Breast epithelium (tissue), 4 donors: ENCODE measurements at places on chromosomes 6 and 20. TPM values are rescaled to one million over a fixed set of nuclear protein-coding genes. Genes with fewer than 3 reads are reported as not detected.

- H3K4me1 ChIP-seq, result no peaks in the 10 kb centered on the region
- H3K4me3 ChIP-seq, result no peak overlapping the region
- DNase-seq, result no peak
- no peaks in the 10 kb centered on the region for H3K36me3 ChIP-seq
- H3K27ac ChIP-seq, result no peak overlapping the region
Observed at GRCh38 chr20:9403448-9403847, 110.9 kb upstream of the LAMP5 start.

Gene EPHA7
- 0.66 TPM for total RNA-seq

DNA sequence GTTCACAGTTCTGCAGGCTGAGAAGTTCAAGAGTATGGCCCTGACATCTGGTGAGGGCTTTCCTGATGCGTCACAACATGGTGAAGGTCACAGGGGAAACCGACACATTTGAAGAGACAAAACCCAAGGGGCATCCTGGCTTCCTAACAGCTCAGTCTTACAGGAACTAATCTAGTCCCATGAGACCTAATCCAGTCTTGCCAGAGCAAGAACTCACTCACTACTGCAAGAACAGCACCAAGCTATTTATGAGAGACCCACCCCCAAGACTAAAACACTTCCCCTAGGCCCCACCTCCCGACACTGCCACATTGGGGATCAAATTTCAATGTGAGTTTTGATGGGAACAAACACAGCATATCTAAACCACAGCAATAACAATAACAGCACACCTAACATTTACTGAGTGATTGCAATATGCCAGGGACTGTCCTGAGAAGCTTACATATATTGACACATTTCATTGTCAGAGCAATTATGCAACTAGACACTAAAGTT, 46.6 kb downstream of the TPBG start:
- no peak for DNase-seq
- no peak overlapping the region for H3K4me3 ChIP-seq
- no peaks in the 10 kb centered on the region for H3K4me1 ChIP-seq
- H3K36me3 ChIP-seq, result no peaks in the 10 kb centered on the region
- H3K27ac ChIP-seq, result no peak overlapping the region
- H3K27me3 ChIP-seq, result no peaks in the 10 kb centered on the region

DNA sequence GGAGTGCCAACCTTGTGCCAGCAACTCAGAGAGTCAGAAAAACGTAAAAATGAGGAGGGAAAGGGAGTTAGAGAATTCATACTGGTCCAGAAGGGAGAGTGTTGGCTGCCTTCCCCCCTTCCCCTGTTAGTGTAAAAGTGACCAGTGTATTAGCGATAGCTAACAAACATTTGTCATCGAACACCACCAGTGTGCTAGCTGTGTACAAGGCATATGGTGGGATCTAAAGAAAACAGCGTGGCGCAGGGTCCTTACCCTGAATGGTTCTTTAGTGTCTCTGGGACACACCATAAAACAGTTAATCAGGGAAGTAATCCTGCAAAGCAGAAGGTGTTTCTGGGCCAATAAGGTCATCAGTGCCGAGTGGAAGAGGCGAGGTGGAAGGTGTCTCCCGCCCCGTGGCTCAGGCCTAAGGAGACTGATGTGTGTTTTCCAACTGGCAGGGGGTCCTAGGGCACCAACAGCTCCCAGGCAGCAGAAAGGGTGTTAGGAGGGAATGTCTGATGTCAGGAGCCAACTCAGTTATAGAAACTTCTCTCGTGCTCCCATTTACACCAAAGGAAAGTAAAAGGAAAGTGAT, 91.9 kb downstream of the TCP11 start:
- no peaks in the 10 kb centered on the region for H3K27me3 ChIP-seq
- no peak overlapping the region for H3K4me3 ChIP-seq
- H3K27ac ChIP-seq, result peak overlapping the region; percentile 82
- peaks cover 32% of the 10 kb centered on the region for H3K4me1 ChIP-seq
- DNase-seq, result no peak

Gene ACAT2
- 10.1 TPM for total RNA-seq

DNA sequence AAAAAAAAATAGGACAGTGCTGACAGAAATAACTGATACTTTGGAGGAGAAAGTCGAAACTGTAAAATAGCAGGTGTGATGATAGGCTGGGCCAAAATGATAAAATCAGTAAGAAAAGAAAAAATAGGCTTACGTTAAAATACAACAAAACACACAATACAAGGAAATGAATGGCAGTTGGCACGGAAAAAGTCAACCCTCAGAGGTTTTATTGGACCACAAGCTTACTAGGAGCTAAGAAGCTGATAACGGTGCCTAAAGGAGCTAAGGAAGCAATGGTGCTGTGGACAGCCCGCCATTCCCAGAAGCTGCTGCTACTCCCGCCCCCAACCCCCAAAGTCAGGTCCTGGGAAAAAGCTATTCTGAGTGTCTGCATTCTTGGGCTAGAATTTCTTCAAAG, 55.9 kb upstream of the RNF146 start:
- H3K36me3 ChIP-seq, result no peaks in the 10 kb centered on the region
- no peaks in the 10 kb centered on the region for H3K4me1 ChIP-seq
- no peak overlapping the region for H3K27ac ChIP-seq

Gene SRSF12
- not detected for total RNA-seq

GRCh38 chr6:124546601-124547000, 415.6 kb upstream of the RNF217 start:
- H3K27me3 ChIP-seq, result no peaks in the 10 kb centered on the region
- no peaks in the 10 kb centered on the region for H3K36me3 ChIP-seq
- no peak overlapping the region for H3K27ac ChIP-seq
- no peak for DNase-seq

DNA sequence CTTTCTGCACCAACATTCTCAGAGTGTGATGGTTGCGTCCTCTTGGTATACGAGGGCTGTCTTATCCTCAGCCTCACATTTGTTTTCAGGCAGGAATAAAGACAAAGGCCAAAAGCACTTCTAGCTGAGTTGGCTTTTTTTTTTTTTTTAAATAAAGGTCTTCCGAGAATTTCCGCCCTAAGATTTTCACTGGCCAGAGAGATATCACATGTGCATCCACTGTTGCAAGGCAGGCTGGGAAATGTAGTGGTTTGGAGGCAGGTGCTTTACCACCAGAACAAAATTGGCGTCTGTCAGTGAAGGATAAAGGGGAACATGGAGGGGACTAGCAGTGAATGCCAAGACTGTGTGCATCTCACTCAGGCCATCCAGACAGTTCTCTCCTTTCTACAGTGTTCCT, 334.9 kb upstream of the SOX4 start:
- no peak overlapping the region for H3K4me3 ChIP-seq
- no peak for DNase-seq
- no peaks in the 10 kb centered on the region for H3K27me3 ChIP-seq
- no peak overlapping the region for H3K27ac ChIP-seq

GRCh38 chr6:170555305-170555704, 1.1 kb downstream of the TBP start:
- DNase-seq, result no peak
- H3K36me3 ChIP-seq, result no peaks in the 10 kb centered on the region
- peak overlapping the region; percentile 95 for H3K4me3 ChIP-seq
- no peak overlapping the region for H3K27ac ChIP-seq

DNA sequence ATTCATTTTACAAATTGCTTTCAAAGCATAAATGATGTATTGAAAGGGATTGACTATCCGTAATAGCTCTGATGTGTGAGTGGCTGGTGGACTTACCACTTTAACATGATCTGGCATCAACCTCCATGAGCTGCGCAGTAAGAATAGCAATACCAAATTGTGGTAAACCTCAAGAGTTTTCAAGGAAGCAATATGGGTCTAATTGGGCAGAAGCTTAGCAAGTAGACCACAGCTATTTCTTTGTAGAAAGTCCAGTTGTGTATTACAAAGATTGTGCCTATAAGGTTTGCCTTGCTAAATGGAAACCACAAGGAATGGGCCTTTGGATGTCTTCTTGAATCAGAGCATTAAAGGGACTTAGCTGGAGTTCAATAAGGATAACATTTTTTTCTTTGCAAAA, 736.6 kb downstream of the KIF16B start:
- no peaks in the 10 kb centered on the region for H3K4me1 ChIP-seq
- DNase-seq, result no peak
- no peaks in the 10 kb centered on the region for H3K27me3 ChIP-seq
- no peak overlapping the region for H3K4me3 ChIP-seq
- no peaks in the 10 kb centered on the region for H3K36me3 ChIP-seq

DNA sequence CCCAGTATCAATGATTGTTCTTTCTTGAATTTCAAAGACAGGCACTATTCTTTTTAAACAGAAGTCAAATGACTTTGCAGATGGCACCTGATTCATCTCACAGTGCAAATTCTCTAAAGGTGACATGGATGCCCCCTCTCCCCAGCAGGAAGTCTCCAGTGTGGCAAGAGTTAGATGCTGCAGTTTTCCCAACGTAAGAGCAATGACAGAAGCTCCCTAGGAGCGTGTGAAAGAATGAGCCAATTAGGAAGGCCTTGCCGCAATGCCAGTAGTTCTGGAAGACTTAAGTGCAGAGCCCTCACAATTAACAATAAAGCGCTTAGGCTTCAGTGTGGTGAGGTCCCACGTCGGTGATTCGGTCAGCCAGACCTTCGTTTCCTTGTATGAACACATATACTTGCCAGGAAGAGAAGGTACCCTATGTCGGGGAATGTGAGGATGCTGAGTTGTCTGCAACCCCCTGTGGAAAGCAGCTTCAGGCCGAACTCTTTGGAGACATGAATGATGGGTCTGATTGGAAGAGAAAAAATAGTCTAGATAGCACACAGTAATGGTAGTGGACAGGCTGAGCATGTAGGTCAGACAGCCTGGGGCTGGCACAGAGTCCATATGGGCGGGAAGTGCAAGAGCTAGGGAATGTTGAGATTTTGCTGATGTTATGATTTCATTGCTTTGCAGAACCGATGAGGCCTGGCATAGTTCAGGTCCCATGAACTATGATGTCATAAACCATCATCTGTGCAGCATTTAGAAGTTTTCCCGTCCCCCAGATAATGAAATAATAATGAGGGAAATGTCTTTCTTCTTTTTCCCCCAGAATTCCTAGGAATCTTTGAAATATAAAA, 132.6 kb downstream of the PHACTR1 start:
- peaks cover 9% of the 10 kb centered on the region for H3K27me3 ChIP-seq
- H3K4me3 ChIP-seq, result no peak overlapping the region
- H3K4me1 ChIP-seq, result no peaks in the 10 kb centered on the region
- no peak for DNase-seq

Gene GPR6
- total RNA-seq, result 0.15 TPM

Gene RRBP1
- 49.8 TPM for total RNA-seq

- H3K27me3 ChIP-seq, result no peaks in the 10 kb centered on the region
- DNase-seq, result no peak
- no peaks in the 10 kb centered on the region for H3K36me3 ChIP-seq
- H3K4me1 ChIP-seq, result no peaks in the 10 kb centered on the region
Observed at GRCh38 chr6:139386404-139386803, 12.0 kb upstream of the CITED2 start.

DNA sequence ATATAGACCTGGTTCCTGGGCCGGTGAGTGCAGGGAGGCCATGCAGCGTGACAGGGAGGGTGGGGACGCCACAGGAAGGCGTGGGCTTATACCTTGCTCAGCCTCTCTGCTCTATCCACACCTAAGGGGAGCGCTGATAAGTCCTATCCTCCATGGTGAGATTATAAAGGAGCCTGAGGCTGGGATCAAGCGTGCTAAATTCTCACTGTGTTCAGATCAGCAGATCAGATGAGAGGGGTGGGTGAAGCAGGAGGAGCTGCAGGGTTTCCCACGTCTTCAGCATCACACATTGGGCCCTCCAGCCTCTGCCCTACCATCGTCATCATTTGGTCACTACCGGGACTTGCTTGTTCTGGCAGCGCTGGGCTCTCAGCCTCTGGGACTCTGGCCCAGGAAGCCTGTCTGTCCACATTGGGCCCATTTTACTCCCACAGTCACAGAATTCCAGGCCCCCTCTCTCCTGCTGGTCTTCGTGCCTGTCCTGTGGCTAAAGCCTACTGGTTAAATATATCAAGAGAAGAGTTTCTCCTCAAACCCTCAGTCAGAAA, 29.1 kb upstream of the PDE10A start:
- H3K4me3 ChIP-seq, result no peak overlapping the region
- DNase-seq, result no peak
- no peak overlapping the region for H3K27ac ChIP-seq
- no peaks in the 10 kb centered on the region for H3K36me3 ChIP-seq

Gene MBOAT1
- total RNA-seq, result 10.9 TPM

Gene MEI4
- total RNA-seq, result not detected

Gene MCHR2
- total RNA-seq, result not detected

DNA sequence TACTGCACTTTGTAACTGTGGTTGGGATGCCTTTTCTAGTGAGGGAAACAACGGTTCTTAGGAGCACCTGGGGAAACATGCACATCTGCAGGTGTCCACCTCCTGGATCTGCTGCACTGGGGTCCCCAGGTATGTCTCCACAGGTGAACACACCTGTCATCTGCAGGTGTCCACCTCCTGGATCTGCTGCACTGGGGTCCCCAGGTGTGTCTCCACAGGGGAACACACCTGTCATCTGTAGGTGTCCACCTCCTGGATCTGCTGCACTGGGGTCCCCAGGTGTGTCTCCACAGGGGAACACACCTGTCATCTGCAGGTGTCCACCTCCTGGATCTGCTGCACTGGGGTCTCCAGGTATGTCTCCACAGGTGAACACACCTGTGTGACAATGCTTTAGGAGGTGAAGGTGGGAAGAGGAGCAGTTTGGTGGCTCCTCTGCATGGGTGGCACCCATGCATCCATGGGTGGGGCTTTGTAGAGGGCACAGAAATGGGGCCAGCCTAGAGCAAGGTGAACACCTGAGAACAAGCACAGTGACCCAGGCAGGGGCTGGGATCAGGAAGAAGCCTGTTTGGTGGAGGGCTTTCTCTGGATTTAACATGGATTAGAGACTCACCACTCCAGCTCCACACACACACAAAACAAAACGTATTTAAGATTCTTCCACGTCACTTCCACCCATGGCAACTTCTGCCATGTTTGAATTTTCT, 206.0 kb upstream of the CDH4 start:
- no peak overlapping the region for H3K27ac ChIP-seq
- no peaks in the 10 kb centered on the region for H3K4me1 ChIP-seq
- no peak overlapping the region for H3K4me3 ChIP-seq
- DNase-seq, result no peak
- H3K27me3 ChIP-seq, result peaks cover 10% of the 10 kb centered on the region

GRCh38 chr6:143465546-143465945, 14.9 kb downstream of the PEX3 start:
- H3K36me3 ChIP-seq, result peaks cover 10% of the 10 kb centered on the region
- H3K4me3 ChIP-seq, result no peak overlapping the region
- no peak for DNase-seq
- no peaks in the 10 kb centered on the region for H3K4me1 ChIP-seq
- H3K27ac ChIP-seq, result no peak overlapping the region

DNA sequence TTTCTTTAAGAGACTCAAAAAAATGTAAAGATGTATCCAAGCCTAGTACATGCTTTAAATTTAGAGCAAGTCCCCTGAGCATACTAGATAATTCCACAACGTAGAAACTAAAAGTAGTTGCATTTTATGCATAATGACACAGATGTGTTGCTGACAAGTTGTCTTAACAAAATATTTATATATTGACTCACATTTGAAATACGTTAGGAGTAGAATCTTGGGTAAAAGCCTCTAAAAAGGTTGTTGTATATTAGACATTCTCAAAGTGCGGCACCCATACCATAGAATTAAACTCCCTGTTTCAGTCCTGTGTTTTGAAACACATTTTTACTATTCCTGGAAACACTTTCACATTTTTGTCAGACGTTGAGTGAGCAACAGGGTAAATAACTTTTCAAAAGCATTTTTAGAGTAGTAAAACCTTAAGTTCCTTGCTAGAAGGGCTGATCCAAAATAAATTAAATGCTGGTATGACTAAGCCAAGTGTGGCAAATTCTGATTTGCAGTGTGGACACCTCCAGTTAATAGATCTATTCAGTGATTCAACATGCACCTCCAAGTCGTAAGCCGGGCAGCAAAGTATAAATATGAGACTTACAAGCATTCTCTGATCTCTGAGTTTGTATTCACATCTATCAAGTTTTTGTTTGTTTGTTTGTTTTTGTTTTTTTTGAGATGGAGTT, 97.5 kb downstream of the GMDS start:
- no peak overlapping the region for H3K4me3 ChIP-seq
- H3K36me3 ChIP-seq, result no peaks in the 10 kb centered on the region
- no peak for DNase-seq
